Neural crest cell (in vitro differentiated cells): ENCODE measurements at places on chromosomes 6 and 20. TPM values are rescaled to one million over a fixed set of nuclear protein-coding genes. Genes with fewer than 3 reads are reported as not detected.

- H3K27ac ChIP-seq: no peak overlapping the region
- peaks cover 50% of the 10 kb centered on the region for H3K4me1 ChIP-seq
- H3K4me3 ChIP-seq: peak overlapping the region; percentile 55
- peaks cover 6% of the 10 kb centered on the region for H3K27me3 ChIP-seq
Measured at GRCh38 chr20:34108616-34109174, 3.3 kb downstream of the EIF2S2 start.

GRCh38 chr6:116447052-116447451, 14.1 kb upstream of the CALHM6 start:
- H3K4me1 ChIP-seq: peaks cover 23% of the 10 kb centered on the region
- H3K36me3 ChIP-seq: no peaks in the 10 kb centered on the region
- H3K27ac ChIP-seq: no peak overlapping the region
- H3K27me3 ChIP-seq: no peaks in the 10 kb centered on the region
- no peak overlapping the region for H3K4me3 ChIP-seq

DNA sequence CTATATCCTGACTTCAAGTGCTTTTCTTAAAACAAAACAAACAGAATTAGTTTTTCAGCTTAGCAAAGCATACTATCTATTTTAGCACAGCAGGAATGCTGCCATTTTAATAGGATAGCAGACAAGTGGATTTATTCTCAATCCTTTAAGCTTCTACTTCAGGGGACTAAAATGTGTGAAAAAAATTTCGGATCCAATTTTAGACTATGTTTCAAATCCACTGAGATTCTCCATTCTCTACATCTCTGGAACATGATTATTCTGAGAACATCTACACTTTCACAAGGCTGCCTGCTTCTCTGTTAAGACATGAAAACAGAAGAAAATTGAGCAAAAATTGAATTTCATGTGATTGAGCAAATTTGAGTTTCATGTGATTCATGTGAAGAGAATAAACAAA, 1321.3 kb downstream of the HACE1 start:
- H3K27ac ChIP-seq: no peak overlapping the region
- no peak for DNase-seq
- H3K27me3 ChIP-seq: no peaks in the 10 kb centered on the region
- H3K4me3 ChIP-seq: no peak overlapping the region
- no peaks in the 10 kb centered on the region for H3K36me3 ChIP-seq

Gene TRIM38
- 0.77 and 0.80 TPM in 2 replicates for total RNA-seq

GRCh38 chr6:44508646-44509045, 121.1 kb downstream of the CDC5L start:
- H3K4me3 ChIP-seq: no peak overlapping the region
- no peaks in the 10 kb centered on the region for H3K36me3 ChIP-seq
- no peak overlapping the region for H3K27ac ChIP-seq
- H3K27me3 ChIP-seq: no peaks in the 10 kb centered on the region

GRCh38 chr20:25042531-25043498, 15.1 kb downstream of the ACSS1 start:
- H3K27me3 ChIP-seq: no peaks in the 10 kb centered on the region
- no peak for DNase-seq
- H3K4me3 ChIP-seq: no peak overlapping the region
- peak overlapping the region; percentile 94 for H3K27ac ChIP-seq
- H3K4me1 ChIP-seq: peaks cover 21% of the 10 kb centered on the region

DNA sequence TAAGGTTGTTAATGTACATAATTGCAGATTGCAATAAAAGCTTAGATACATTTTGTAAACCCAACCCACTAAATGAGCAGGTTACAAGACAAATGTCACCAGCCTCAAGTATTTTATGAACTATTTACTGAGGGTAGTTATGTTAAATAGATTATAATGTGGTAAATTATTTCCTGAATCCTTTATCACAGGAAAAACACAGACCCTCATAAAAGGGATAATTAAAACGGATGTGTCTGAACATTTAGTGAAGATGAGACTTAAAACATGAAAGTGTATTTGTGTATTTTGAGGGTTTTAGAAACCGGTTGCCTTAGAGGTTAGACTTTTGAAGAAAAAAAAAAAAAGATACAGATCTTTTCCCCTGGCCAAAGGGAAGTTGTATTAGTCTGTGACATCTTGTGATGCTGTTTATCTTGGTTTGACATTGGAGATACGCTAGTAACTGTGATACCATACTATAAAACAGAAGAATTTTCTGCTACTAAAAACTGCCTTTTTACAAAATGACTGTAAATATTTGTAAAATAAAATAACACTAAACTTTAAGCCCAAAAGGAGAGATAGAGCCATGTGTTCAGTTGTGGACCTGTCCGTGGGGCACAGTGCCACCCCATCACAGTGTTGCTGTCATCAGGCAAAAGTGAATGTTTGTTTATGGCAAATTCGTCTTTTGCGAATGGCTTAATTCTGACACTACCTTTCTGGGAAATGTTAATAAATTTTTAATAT, 9.7 kb downstream of the DYNLT1 start:
- H3K4me1 ChIP-seq: peaks cover 15% of the 10 kb centered on the region
- no peaks in the 10 kb centered on the region for H3K27me3 ChIP-seq
- peaks cover 23% of the 10 kb centered on the region for H3K36me3 ChIP-seq
- no peak overlapping the region for H3K4me3 ChIP-seq
- DNase-seq: no peak

GRCh38 chr6:163963205-163964120, 548.9 kb downstream of the QKI start:
- H3K4me1 ChIP-seq: peaks cover 56% of the 10 kb centered on the region
- H3K27ac ChIP-seq: no peak overlapping the region
- no peak overlapping the region for H3K4me3 ChIP-seq
- no peaks in the 10 kb centered on the region for H3K27me3 ChIP-seq
- no peak for DNase-seq

Gene PERP
- total RNA-seq: 3.0 and 3.3 TPM in 2 replicates

DNA sequence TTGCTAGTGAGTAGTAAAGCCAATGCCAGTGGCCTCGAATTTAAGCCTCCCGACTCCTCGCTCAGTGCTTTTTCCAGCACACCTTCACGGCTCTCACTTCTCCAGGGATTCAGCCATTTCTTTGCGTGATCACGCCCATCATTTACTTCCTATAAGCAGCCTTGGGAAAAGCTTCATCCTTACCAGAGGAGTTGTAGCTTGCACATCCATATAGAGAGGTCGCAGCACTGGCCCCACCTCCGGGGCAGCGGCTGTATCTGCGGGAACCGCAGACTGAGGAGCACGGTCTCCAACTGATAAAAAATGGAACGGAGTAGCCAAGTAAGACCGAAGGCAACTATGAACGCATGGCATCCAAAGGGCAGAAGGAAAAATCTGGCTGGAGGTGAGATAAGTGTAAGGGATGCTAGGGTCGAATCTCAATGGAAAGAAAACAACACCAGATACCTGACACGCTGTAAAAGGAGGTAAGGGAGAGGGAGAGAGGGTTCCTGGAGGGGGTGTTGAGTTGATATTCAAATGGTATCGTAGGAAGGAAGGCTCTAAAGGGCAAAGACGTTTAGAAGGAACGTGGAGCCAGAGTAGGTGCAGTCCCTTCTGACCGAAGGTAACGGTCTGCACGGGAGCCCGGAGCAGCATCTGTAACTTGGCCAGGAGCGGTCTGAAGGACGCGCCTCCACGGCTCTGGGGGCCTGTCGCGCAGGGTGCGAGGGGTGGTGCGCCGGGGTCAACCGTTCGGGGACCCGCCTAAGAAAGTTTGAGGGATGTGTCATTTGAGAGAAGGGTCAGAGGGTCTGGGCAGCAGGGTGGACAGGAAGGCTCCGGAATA, 640 bp downstream of the NFS1 start:
- peak overlapping the region; percentile 69 for H3K27ac ChIP-seq
- DNase-seq: no peak
- peaks cover 5% of the 10 kb centered on the region for H3K27me3 ChIP-seq
- peak overlapping the region; percentile 90 for H3K4me3 ChIP-seq

GRCh38 chr20:13140775-13141174, 80.3 kb upstream of the ISM1 start:
- H3K36me3 ChIP-seq: no peaks in the 10 kb centered on the region
- H3K27me3 ChIP-seq: peaks cover 2% of the 10 kb centered on the region
- no peak for DNase-seq
- no peak overlapping the region for H3K4me3 ChIP-seq
- no peak overlapping the region for H3K27ac ChIP-seq
- H3K4me1 ChIP-seq: no peaks in the 10 kb centered on the region

Gene C20orf202
- total RNA-seq: 0.18 and 0.23 TPM in 2 replicates

GRCh38 chr20:57394121-57395082, 3.2 kb downstream of the RBM38 start:
- H3K4me1 ChIP-seq: peaks cover 64% of the 10 kb centered on the region
- DNase-seq: no peak
- H3K4me3 ChIP-seq: peak overlapping the region; percentile 89
- H3K36me3 ChIP-seq: peaks cover 3% of the 10 kb centered on the region
- peaks cover 6% of the 10 kb centered on the region for H3K27me3 ChIP-seq
- no peak overlapping the region for H3K27ac ChIP-seq

Gene SOX4
- 91.4 and 92.7 TPM in 2 replicates for total RNA-seq
